ENCODE measurements at places on chromosomes 7 and 10.
A peak's percentile ranks its signal among the peaks of the same experiment; 100 is the strongest.

GRCh38 chr7:51444936-51445335, 128.3 kb upstream of the COBL start:
- DNase-seq = no peak

DNA sequence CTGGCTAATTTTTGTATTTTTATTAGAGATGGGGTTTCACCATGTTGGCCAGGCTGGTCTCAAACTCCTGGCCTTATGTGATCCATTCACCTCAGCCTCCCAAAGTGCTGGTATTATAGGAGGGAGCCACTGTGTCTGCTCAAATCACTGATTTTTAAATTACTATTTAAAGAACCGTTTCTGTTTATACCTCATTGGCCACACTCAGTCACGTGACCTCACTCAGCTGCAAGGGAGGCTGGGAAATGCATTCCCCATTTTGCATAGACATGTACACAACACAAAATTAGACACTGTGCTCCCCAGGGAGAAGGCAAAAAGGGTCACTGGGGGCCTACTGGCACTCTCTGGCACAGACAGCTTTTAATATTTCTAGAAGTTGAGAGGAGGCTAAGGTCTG, 13.6 kb upstream of the CALU start:
- DNase-seq = no peak

DNA sequence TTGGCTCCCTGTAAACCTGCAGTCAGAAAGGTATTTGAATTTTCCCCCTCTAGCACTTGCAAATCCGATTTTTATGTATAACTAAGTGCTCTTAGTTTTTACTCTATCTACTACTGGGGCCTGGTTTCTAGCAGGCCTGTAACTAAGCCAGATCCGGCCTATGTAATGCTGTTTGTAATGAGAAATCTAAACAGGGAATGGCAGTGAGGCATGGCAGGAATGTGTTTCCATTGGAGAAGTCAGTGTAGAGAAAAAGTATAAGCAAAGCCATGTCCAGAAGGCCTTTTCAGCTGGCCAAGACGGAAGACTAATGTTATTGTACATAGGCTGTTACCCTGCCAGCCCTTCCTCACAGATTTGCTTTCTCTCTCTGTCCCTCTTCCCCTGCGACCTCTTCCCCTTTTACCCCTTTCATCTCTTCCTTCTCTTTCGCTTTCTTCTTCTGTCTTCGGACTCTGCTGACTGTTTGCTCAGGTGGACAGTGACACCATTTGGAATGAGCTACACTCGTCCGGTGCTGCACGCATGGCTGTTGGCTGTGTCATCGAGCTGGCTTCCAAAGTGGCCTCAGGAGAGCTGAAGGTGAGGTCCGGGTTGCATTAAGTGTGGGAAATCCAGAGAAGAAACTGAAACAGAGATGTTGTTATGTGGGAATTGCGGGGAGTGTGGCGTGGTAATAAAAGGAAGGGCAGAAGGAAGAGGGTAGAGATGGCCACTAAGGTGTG, 297.5 kb downstream of the HDAC9 start:
- DNase-seq = no peak

DNA sequence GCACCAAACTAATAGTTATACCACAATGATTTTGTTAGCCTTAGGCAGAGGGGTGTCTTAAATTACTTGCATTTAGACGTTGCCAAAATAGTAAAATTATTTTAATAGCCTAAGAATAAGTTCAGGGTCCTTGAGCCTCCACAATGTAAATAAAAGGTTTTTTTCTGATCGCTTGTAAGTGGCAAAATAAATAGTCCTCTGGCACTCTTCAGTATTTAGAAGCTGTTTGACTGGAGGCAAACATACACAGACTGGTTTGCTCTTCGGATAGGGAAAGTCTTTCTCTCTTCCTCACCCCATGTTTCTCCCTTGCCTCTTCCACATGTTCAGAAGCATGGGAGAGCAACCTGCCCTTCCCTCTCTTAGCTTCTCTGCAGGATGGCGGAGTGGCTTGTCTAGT, 49.5 kb upstream of the FAM180A start:
- DNase-seq = no peak

DNA sequence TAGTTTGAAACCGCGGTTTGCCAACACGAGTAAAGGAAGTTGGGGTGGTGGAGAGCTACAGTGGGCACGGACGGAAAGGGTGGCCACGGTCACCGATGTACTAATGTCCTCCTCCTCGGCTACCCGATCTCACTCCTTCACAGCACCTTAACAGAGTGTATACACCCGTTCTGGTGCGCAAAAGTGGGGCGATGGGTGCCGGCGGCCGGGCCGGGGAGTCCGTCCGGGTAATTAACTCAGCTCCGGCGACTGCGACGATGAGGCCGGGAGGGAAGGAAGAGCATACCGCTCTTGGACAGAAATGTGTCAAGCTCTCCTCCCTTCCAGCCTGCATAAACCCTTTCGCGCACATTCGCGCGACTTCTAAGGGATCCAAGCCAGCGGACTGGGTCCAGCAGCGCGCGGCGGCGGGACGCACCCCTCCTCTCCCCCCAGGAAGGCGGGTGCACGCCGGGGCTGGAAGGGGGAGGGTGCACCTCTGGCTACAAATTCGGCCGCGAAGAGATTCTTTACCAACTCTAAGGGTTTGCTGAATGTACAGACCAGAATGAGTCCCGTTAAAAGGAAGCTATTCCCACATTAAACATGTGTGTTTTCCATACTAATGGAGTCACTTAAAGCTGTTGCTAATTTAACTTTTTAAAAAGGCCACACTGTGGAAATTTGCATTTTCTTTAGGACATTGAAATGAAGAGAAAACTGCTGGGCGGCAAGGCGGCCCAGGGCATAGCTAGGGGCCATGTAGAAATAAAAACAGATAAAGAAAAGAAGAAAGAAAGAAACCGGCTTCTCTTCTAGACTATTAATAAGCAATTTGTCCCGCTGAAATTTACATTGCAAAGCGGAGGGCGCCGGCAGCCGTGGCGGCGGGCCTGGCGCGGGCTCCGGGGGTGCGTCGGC, 6.6 kb upstream of the EBF3 start:
- no peak for DNase-seq

GRCh38 chr10:74824184-74824899, 2.1 kb upstream of the KAT6B start:
- DNase-seq = peak; percentile 36

DNA sequence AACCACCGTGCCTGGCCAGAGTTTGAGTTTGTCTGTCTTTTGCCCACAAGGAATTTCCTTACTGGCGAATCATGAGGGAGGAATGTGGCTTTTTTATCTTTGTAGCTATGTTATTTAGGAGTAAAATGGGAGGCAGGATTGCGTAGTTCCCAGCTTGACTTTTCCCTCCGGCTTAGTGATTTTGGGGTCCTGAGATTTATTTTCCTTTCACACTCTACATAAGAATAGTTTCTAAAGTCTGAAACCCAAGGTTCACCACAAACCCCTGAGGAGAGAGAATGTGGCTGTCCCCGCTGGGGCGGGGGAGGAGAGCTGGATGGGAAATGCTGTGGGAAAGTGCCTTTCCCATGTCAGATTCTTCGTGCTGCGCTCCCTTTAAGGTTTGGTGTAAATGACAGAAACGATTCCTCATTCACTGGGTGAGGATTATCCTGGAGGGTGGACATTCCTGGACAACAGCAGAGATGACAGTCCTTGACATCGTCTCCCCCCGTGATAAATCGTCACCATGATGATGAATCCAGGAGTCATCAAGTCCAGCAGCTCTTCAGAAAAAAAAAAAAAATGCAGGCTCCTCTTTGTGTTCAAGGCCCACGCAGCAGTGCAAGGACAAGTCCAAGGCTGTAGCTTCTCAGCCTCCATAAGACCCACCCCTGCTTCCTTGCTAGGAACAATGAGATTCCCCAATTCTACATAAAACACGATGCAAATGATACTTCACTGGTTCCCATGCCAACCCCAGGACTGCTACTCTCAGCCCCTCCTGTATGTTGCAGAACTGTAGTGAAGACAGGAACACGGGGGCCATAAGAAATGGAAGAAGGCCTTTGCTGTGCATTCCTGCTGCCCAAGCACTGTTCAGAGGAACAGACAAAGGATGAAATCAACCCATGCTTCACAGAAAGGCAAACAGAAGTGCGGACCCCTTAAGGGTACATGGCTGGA, 233.1 kb downstream of the CCDC3 start:
- no peak for DNase-seq

GRCh38 chr7:156582591-156583123, 57.9 kb upstream of the RNF32 start:
- no peak for DNase-seq

- DNase-seq = no peak
Observed at GRCh38 chr7:97959046-97959445, 30.9 kb downstream of the OCM2 start.

GRCh38 chr10:43843321-43844101, 194.8 kb upstream of the ZNF32 start:
- no peak for DNase-seq

DNA sequence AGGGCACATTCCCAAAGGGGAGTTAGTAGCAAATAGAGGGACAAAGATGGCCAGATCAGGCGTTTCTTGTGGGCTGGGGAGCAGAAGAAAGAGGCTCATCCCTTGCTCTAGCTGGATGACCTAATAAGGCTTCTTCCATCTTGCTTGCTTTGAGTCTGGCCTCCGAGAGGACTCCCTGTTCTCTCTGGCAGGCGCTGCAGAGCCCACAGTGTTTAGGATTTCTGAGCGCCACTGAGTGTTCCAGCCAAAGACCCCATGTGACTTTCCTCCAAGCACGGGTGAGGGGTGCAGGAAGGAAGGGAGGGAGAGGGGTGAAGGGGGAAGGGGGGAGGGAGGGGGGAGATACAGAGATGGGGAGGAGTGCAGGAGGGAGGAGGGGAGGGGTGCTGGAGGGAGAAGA, 203.8 kb upstream of the SVIL start:
- no peak for DNase-seq

GRCh38 chr10:11231285-11231684, 213.6 kb downstream of the CELF2 start:
- DNase-seq = no peak

- no peak for DNase-seq
Observed at GRCh38 chr7:37476881-37477450, 28.3 kb upstream of the ELMO1 start.

DNA sequence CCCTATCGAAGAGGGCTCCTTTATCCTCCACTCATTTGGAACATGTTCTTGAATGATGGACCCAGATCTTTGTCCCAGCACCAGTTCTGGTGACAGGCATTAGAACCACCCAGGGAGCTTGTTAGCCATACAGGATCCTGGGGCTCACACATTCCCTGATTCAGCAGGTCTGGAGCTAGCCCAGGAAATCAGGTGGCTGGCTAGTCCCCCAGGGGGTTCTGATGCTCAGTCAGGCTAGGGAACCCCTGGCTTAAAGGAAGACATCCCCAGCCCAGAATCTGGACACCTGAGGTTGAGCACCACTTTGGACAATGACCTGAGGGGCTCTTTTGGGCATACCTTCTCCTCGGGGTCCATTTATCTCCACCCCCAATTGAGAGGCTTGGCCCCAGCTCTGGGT, 37.0 kb upstream of the NANOS1 start:
- DNase-seq = no peak

DNA sequence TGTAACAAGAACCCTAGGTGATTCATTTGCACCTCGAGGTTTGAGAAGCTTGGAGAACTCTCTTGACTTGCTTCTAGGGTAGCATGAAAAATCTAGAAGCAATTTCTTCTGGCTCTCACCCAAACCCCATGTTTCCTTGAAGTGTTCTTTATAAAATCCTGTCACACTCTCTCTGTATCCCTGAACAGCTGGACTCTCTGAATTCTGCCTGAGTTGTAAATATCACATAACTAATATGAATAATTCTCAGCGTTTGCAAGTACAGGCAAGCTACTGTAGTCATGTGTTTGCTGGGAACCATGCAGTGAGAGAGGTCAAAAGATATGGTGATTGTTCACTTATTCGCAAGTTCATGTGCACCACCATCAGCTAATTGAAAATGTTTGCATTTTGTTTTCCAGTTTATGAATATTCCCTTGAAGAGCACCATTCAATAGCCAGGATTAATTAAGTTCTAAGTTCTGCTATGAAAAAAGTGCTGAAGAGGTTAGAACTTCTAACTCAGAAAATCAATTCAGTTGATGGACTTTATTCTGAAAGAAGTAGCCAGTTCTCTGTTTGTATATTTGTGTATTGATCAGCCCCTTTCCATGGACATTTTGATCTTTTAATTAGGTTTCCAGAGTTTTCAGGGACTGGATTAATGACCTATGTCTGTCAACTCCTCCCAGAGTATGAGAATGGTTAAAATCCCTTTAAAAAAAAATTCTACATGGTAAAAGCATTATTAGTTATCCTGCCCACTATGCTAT, 243.0 kb downstream of the PLXDC2 start:
- no peak for DNase-seq

- DNase-seq = no peak
Observed at GRCh38 chr7:136685501-136686173, 182.8 kb upstream of the CHRM2 start.

GRCh38 chr7:99919814-99920112, 433 bp upstream of the TRIM4 start:
- no peak for DNase-seq

DNA sequence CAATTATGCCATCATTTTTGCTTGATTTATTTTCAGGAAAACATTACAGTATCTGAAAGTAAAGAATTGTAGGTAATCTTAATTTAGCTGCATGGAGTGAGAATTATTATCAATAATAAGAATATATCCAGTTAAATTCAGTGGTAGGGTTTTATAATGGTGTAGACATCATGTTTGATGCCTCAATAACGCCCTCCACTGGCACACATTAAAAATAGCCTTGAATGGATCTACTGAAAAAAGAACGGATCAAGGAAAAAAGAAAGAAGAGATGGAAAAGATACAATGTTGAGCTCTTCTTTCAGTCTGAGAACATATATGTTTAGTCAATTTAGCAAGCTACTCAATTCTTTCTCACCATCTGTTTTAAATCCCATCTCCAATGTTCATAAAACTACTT, 319.2 kb downstream of the CDC14C start:
- no peak for DNase-seq

DNA sequence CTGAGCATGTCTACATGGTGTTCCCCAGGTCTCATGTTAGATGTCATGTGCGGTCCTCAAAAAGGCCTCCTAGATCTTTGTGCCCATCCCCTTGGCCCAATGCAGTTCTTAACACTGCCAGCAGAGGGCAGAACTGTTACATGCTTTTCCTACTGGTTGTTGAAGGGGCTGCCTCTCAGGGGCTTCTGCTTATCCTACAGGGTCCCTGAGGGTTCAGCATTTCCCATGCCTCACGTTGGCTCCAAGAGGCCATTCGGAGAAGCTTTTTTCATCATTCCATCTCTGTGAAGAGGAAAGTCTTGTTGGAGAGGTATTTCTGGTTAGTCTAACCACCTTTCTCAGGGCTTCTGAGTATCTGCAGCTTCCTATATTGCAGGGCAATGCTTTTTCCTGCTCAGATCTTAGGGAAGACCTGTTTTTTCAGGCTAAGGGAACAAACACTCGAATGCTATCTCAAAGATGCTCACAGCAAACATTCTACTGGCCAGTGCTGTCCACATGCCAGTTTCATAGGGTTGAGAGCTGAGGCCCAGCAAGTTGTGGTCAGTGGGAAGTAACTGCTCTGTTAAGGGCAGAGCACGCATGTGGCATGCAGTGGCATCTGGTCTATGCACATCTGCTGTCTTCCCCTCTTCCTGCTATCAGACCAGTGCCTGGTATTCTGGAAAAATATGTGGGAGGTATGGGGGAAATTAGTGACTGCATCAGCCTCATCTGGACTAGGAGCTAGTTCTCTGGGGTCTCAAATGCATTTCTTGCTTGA, 31.5 kb downstream of the MBL2 start:
- DNase-seq = peak; percentile 52

Measured in stimulated activated CD4-positive, alpha-beta T cell treated with anti-CD3 and anti-CD28 coated beads, Interleukin-15, amount 100 ng/mL, for 24 hours (primary cell).